ENCODE measurements at places on chromosomes 1 and 21.
A peak's percentile ranks its signal among the peaks of the same experiment; 100 is the strongest.

DNA sequence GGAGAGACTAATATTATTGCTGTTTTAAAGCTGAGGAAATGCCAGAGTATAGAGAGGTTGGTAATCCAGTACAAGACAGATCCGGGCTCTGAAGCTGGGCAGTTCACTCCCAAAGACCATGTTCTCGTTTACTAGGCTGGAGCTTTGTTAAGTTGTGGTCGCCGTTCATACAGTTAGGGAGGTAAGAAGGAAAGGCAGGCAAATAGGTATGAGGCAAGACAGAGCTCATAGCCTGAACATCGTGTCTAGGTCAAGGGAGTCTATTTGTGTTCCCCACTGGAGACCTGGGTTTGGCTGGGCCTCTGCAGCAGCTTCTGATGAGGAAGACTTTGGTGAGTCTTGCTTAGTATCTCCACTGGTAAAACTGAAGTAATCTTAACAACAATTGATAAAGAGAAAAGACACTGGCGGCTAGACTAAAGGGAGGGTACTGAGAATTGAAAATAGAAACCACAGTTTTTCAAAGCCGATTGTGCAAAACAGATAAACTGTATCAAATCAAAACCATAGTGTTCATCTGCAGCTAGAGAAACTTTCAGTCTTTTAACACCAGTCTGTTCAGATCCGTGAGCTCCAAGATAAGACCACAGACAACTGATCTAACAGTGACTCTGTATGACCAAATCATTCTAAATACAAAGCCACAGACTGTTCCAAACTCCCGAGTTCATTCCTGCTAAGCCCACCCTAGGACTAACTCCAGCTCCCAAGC, 217.0 kb upstream of the FAM78B start:
- no peak for DNase-seq
- no peaks in the 10 kb centered on the region for H3K36me3 ChIP-seq
- no peaks in the 10 kb centered on the region for H3K4me1 ChIP-seq
- no peaks in the 10 kb centered on the region for H3K27me3 ChIP-seq

GRCh38 chr1:88695781-88696180, 11.7 kb downstream of the PKN2 start:
- H3K4me1 ChIP-seq, result no peaks in the 10 kb centered on the region
- H3K27ac ChIP-seq, result no peak overlapping the region
- H3K4me3 ChIP-seq, result no peak overlapping the region
- H3K36me3 ChIP-seq, result peaks cover 6% of the 10 kb centered on the region
- no peaks in the 10 kb centered on the region for H3K27me3 ChIP-seq
- DNase-seq, result no peak

GRCh38 chr1:201468844-201469644, at the start of gene PHLDA3:
TSS of gene PHLDA3 (minus strand) at chr1:201469188. CDS start at chr1:201468786, 402 bp downstream.
- H3K27me3 ChIP-seq, result peaks cover 21% of the 10 kb centered on the region
- no peaks in the 10 kb centered on the region for H3K36me3 ChIP-seq
- H3K4me3 ChIP-seq, result peak within 1 kb of the TSS; percentile 22
- H3K4me1 ChIP-seq, result peaks cover 9% of the 10 kb centered on the region

DNA sequence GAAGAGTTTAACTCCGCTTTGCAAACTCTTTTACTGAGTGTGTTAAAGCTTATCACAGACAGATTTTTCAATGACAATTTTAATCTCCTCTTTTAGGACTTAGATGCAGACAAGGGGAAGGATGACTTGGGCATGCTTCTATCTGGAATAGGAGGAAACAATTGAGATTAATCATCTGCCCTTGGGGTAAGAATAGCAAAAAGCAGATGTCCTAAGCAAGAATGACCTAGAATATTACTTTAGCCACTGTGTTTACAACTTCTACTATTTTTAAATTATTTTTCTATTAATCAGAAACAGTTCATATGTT, 569.0 kb upstream of the ADGRL2 start:
- no peak overlapping the region for H3K4me3 ChIP-seq
- no peaks in the 10 kb centered on the region for H3K4me1 ChIP-seq
- H3K36me3 ChIP-seq, result no peaks in the 10 kb centered on the region
- H3K27ac ChIP-seq, result no peak overlapping the region
- H3K27me3 ChIP-seq, result no peaks in the 10 kb centered on the region
- no peak for DNase-seq

DNA sequence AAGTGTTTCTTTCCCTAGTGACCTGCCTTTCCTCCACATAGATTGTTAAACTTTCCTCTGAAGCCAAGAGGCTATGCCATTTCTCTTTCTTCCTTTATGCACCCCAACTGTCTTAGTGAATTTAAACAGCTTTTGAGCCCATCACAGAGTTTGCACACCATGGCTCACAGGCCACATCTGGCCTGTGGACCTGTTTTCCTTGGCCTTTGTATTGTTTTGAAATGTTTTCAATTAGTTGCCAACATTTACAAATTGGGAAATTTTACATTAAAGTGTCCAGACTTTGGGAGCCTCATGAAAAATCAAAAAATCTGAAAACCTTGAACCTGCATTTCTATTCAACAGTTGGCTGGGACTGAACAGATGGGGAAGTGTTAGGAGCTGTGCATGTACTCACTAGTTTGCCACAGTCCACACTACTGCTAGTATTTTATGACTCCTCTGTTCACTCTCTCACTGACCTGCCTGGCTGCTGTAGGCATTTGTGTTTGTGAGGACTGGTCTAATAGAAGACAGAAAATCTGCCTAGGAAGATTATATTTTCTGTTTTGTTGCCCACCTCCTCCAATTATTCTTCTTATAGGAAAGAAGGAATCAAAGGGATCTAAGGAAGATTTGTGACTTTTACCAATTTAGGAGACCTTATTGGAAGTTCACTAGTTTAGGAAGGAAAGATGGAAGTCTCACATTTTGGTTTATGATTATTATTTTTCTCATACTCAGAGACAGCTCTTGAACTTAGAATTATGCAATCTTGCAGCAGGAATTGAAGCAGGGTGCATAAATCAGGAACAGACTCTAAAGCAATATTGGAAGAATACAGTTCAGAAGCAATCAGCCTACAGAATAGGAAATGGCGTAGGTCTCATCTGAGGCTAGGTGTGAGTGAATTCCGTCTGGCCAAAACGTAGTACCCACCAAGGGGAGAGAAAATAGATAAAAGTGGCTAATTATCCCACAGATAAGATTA, 134.7 kb downstream of the HLX start:
- H3K4me3 ChIP-seq, result no peak overlapping the region
- DNase-seq, result no peak
- peaks cover 3% of the 10 kb centered on the region for H3K27me3 ChIP-seq

- H3K27me3 ChIP-seq, result no peaks in the 10 kb centered on the region
- H3K4me3 ChIP-seq, result no peak overlapping the region
- peaks cover 55% of the 10 kb centered on the region for H3K36me3 ChIP-seq
- no peaks in the 10 kb centered on the region for H3K4me1 ChIP-seq
- no peak for DNase-seq
Measured at GRCh38 chr1:23964790-23965740, 5.4 kb downstream of the PNRC2 start.

- no peak for DNase-seq
- H3K4me3 ChIP-seq, result no peak overlapping the region
- no peaks in the 10 kb centered on the region for H3K4me1 ChIP-seq
- no peaks in the 10 kb centered on the region for H3K27me3 ChIP-seq
Measured at GRCh38 chr21:43332861-43333297, 94.1 kb downstream of the SIK1 start.

DNA sequence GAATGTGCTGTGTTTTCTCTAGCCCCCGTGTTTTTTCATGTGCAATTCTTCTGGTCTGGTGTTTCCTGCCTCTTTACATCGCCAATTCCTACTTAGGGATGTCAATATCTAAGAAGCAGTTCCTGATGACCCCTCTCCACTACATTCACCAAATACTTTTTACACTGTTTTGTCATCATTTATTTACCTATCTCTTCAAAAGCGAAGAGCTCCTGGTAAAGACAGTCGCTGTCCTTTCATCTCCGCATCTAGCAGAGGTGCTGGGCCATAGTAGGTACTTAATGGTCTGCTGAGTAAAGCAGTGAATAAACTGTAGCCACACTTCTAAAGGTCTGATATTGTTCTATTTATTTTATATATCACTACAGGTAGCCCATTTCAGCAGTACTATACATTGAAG, 43.0 kb downstream of the LYST start:
- H3K4me1 ChIP-seq, result no peaks in the 10 kb centered on the region
- DNase-seq, result no peak
- no peak overlapping the region for H3K4me3 ChIP-seq
- no peaks in the 10 kb centered on the region for H3K36me3 ChIP-seq
- H3K27ac ChIP-seq, result no peak overlapping the region

DNA sequence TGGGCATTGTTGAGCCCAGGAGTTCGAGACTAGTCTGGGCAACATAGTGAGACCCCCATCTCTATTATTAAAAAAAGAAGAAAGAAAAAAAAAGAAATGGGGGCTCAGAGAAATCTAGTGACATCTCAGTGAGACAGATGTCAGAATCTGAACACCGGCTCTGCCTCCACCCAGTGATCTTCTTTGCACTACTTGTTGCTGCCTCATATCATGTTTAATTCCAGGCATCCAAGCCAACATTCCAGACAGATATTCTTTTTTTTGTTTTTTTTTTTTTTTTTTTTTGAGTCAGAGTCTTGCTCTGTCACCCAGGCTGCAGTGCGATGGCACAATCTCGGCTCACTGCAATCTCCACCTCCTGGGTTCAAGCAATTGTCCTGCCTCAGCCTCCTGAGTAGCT, 5.0 kb upstream of the ARL8A start:
- H3K36me3 ChIP-seq, result peaks cover 78% of the 10 kb centered on the region
- no peak overlapping the region for H3K27ac ChIP-seq
- DNase-seq, result no peak
- H3K27me3 ChIP-seq, result no peaks in the 10 kb centered on the region
- H3K4me3 ChIP-seq, result no peak overlapping the region
- peaks cover 26% of the 10 kb centered on the region for H3K4me1 ChIP-seq

GRCh38 chr21:46295177-46295770, 9.1 kb downstream of the YBEY start:
- no peaks in the 10 kb centered on the region for H3K27me3 ChIP-seq
- peaks cover 28% of the 10 kb centered on the region for H3K4me1 ChIP-seq
- DNase-seq, result no peak
- H3K4me3 ChIP-seq, result no peak overlapping the region

- no peaks in the 10 kb centered on the region for H3K27me3 ChIP-seq
- DNase-seq, result no peak
- no peaks in the 10 kb centered on the region for H3K4me1 ChIP-seq
Measured at GRCh38 chr1:42135426-42135825, 17.8 kb upstream of the GUCA2B start.

DNA sequence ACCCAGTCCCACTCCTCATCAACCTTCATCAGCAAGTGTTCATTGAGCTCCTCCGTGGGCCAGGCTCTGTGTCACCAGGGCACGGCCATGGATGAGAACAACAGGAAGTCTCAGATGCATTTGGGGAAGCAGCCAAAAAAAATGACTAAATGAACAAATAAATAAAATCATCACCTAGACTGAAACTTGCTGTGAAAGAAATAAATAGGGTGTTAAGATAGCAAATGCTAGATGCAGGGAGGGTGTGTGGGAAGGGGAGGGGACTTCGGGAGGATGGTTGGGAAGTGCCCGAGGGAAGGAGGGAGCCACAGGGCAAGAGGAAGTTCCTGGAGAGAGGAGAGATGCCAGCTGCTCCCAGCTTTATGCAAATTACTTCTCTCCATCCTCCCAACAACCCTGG, 696.7 kb downstream of the PTPRU start:
- DNase-seq, result no peak
- peaks cover 9% of the 10 kb centered on the region for H3K27me3 ChIP-seq
- no peak overlapping the region for H3K27ac ChIP-seq
- no peaks in the 10 kb centered on the region for H3K4me1 ChIP-seq
- H3K4me3 ChIP-seq, result no peak overlapping the region
- H3K36me3 ChIP-seq, result no peaks in the 10 kb centered on the region

DNA sequence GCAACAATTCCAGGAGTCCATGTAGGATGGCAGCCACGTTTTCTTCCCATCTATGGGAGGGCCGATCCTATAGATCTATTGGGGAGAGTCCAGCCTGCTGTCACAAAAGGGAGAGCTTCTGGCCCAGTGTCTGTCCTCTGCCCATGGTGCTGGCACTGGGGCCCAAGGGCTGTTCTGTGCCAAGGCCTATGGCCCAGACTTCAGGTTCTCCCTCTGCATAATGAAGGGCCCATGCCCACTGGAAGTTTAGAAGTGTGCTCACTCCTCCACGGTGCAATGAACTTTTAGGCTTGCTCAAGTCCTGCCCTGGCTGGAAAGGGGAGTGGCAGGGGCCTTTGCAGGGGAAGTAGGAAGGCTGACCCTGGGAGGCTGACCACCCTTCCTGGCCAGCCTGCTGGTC, 44.1 kb upstream of the ATP2B4 start:
- H3K4me3 ChIP-seq, result no peak overlapping the region
- no peak overlapping the region for H3K27ac ChIP-seq
- no peak for DNase-seq

DNA sequence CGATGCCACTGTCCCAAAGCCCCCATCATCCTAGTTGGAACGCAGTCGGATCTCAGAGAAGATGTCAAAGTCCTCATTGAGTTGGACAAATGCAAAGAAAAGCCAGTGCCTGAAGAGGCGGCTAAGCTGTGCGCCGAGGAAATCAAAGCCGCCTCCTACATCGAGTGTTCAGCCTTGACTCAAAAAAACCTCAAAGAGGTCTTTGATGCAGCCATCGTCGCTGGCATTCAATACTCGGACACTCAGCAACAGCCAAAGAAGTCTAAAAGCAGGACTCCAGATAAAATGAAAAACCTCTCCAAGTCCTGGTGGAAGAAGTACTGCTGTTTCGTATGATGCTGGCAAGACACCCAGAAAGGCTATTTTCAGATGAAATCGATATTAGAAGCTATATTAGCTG, 8.1 kb downstream of the RHOU start:
- DNase-seq, result no peak
- no peaks in the 10 kb centered on the region for H3K27me3 ChIP-seq
- H3K4me3 ChIP-seq, result no peak overlapping the region
- peaks cover 16% of the 10 kb centered on the region for H3K36me3 ChIP-seq
- H3K27ac ChIP-seq, result no peak overlapping the region

DNA sequence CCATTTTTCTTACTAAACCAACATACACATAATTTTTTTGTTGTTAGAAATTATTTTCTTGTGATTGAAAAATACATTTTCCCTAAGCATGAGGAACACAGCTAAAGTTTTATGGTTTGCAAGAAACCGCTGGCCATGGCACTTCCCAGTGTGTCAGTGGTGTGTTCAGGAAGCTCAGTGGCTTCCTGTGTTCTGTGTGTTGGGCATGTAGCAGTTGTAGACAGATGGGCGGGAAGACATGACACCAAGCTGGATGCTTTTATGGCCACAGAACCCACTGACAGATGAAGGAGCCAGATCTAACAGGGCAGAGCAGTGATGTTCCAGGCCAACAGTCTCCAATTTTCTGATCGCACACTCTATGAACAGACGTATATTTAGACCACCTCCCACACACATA, 119.8 kb downstream of the GALNT2 start:
- H3K27ac ChIP-seq, result no peak overlapping the region
- DNase-seq, result no peak
- no peaks in the 10 kb centered on the region for H3K27me3 ChIP-seq
- no peak overlapping the region for H3K4me3 ChIP-seq

DNA sequence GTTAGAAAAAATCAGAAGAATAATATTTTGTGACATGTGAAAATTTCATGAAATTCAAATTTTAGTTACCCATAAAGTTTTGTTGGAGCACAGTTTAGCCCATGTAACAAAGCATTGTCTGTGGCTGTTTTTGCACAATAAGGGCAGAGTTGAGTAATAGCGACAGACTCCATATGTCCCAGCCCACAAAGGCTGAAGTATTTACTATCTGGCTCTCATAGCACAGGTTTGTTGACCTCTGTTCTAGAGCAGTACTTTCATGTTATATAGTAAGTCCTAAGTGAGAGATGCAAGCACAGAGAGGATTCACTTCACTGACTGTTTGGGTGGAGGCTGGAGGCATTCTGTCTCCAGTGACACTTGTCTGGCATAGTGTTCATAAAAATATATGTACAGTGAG, 6.8 kb downstream of the LAMC1 start:
- DNase-seq, result no peak
- peaks cover 7% of the 10 kb centered on the region for H3K4me1 ChIP-seq
- no peaks in the 10 kb centered on the region for H3K36me3 ChIP-seq
- H3K27ac ChIP-seq, result no peak overlapping the region
- peaks cover 24% of the 10 kb centered on the region for H3K27me3 ChIP-seq

All from CD4-positive, alpha-beta T cell (primary cell).